ENCODE measurements at places on chromosomes 12 and 14.

GRCh38 chr12:112179916-112180315 is 54.6 kb downstream of the TRAFD1 start:
- DNase-seq = no peak

GRCh38 chr12:32515137-32515873 is 115.9 kb downstream of the FGD4 start:
- DNase-seq = no peak

GRCh38 chr12:95169368-95169767 is 47.9 kb downstream of the FGD6 start:
- peak; percentile 93 for DNase-seq

DNA sequence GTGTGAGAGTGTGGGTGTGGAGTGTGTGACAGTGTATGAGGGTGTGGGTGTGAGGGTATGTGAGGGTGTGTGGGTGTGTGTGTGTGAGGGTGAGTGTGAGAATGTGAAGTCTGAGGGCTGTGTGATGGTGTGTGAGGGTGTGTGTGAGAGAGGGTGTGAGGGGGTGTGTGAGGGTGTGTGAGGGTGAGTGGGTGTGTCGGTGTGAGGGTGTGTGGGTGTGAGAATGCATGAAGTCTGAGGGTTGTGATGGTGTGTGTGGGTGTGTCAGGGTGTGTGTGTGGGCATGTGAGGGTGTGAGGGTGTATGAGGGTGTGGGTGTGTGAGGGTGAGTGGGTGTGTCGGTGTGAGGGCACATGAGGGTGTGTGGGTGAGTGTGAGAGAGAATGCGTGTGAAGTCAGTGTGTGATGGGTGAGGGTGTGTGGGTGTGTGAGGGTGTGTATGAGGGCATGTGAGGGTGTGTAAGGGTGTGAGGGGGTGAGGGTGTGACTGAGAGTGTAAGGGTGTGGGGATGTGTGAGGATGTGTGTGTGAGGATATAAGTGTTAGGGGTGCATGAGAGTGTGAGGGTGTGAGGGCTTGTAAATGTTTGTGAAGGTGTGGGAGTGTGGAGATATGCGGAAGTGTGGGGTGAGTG is 36.4 kb downstream of the TMEM121 start:
- DNase-seq = no peak

DNA sequence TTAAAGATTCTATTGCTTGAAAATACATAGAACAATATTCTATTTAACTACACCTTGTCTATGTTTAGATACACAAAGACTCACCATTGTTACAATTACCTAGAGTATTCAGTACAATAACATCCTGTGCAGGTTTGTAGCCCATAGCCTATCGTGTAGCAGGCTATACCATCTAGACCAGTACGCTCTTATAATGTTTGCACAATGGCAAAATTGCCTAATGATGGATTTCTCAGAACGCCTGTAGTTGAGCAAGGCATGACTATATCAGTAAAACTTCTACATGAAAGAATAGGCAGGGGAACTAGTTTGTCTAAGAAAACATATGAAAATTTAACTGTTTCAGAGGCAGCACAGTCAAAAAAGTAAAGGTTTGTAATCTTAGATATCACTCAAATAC is 375.9 kb downstream of the DAD1 start:
- peak; percentile 78 for DNase-seq

- DNase-seq = peak; percentile 15
These were observed 38.5 kb upstream of the SLC6A15 start for GRCh38 chr12:84950971-84951546.

GRCh38 chr12:64882687-64883086 is 58.2 kb downstream of the TBC1D30 start:
- no peak for DNase-seq

DNA sequence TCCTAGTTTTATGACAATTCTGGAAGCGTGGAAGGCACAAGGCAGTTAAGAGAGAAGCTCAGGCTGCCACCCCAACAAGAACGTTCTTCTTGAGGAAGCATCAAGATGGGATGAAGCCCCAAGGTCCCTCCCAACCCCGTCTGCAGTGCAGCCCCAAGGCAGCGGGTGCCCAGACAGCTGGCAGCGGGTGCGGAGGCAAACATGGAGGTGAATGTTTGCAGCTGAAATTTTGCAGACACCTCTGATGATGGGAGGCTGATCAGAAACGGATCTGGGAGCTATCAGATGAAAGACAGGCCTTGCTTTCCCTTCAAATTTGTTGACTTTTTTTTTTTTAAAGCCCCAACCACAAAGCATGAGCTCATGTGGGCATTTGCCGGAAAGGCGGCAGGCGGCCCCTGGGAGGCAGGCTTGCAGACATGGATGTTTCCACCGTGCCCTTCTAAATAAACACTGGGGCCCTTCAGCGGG is 230.7 kb upstream of the RTL1 start:
- DNase-seq = no peak

DNA sequence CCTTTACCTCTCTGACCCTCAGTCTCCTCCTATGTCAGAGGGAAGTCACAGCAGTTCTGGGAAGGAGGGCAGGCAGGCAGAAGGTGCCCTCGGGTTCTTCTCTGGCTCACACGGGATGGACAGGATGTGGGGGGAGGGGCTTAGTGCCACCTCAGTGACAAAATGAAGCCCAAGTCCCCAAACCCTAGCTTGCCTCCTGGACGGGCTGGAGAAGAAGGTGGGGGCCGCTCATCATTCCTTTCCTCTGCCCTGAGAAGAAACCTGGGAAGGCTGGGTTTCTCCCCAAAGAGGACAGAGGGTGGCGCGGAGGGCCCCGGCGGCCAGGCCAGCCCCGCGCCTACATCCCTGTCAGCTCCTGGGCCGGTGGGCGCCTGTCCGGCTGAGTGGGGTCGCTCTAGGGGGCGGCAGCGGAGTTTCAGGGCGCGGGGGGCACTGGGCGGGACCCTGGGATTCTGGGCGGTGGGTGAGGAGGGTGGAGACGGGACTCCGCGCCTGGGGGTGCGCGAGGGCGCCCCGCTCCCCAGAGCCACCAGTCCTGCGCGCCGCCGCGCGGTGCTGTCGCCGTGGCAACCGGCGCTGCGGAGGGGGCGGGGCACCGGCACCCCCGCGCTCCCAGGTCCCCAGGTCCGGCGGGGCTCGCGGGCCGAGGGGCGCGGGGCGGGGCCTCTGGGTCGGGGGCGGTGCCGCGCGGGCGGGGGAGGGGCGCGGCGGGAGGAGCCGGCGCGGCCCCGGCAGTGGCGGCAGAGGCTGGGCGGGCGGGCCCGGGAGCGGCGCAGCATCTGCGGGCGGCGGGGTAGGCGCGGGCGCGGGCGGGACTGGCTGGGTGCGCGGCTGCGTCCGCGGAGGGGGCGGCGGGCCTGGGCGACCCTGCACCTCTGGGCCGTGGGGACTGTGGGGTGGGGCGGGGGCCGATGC is at the start of gene TMEM121:
TMEM121 (plus strand) TSS at position 723 of the 915 bp plus-strand sequence. CDS start 2,252 bp downstream, outside the sequence.
- no peak for DNase-seq

- DNase-seq = peak; percentile 65
These were observed 9.2 kb upstream of the PNMA1 start for GRCh38 chr14:73723406-73723796.

DNA sequence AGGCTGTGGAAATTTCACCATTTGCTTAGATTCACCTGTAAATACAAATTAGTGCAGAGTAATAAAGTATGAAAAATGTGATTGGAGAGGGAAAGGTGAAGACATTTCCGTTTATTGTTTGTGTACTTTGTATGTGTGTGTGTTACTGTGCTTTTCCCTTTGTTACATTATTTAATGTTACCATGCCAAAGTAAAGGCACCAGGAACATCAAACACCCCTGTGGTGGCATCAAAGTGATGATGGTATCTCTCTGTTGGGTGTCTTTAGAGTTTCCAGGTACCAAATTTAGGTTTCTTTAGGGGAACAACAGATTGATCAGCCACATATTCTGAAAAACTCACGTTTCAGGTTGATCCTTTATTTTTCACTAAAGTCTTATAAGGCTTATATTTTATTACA is 189.0 kb upstream of the FBXO33 start:
- no peak for DNase-seq

DNA sequence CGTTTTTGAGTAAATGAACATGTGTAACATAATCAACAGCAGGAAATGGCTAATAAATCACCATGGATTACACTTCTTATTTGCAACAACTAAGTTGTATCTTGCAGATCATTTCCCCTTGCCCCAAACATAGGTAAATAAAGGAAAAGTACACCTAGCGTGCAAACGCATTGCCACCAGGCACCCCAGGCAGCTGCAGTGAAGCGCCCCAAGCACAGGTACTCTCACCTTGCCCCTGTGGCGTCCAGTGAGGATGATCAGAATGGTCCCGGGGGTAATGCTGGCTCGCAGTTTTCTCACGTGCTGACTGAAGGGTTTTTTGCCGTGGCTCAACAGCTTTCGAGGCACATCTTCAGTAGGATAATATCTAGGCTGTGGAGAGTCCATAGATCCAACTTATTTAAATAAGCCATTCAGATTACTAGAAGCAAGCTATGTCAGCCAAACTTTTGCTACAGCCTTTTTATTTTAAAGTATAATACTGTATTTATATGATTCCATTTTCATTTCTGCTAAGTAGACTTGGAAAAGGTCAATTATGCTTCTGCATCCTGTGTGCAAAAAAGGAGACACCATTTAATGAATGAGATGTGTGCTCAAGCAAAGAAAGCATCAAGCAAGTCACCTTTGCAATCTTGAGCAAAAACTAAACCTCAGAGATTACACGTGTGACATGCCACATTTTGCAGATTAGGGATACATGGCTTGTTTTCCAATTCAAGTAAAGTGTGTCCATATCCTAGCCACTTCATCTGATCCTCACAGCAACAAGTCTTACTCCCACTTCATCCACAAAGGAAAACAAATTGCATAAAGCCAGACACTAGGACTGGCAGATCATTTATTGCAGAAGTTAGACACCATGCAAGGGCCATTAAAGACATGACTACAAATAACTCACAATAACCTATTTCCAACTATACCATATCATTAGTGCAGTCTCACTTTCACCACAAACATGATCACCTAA is 2.6 kb downstream of the RPL6 start:
- DNase-seq = no peak

GRCh38 chr12:123143736-123144461 is 7.0 kb downstream of the PITPNM2 start:
- no peak for DNase-seq
